ENCODE measurements at places on chromosomes 7 and 10.
A peak's percentile ranks its signal among the peaks of the same experiment; 100 is the strongest.

DNA sequence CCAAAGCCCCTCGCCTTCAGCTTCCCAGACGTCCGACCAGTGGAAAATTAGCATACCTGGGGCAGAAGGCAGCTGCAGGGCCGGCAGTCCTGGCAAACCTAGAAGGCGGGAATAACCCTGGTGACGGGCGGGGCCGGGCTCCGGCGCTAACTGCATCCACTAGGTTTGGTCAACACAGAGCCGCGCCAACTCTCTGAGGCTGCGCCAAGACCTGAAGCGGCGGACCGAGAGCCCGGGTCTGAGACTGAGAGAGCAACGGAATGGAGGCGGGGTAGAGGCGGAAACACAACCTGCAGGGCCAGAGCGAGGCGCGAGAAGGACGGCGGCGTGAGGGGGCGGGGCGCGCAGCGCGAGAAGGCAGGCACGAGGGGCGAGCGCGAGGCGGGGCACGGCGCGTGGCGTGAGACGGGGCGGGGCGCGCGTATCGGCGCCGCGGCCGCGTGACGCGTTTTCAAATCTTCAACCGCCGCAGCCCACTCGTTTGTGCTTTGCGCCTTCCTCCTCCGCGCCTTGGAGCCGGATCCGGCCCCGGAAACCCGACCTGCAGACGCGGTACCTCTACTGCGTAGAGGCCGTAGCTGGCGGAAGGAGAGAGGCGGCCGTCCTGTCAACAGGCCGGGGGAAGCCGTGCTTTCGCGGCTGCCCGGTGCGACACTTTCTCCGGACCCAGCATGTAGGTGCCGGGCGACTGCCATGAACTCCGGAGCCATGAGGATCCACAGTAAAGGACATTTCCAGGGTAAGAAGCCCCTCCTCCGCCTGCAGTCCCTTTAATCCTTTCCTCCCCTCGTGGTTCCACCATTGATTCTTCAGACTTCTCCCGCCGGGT is at the start of the genes DBF4 and SLC25A40:
DBF4 (plus strand) TSS at position 454 of the 829 bp plus-strand sequence; CDS start at position 694, 240 bp downstream.
SLC25A40 (minus strand) TSS at position 321 of the 829 bp plus-strand sequence. CDS start 17,633 bp downstream, outside the sequence.
- peak; percentile 99 for DNase-seq

DNA sequence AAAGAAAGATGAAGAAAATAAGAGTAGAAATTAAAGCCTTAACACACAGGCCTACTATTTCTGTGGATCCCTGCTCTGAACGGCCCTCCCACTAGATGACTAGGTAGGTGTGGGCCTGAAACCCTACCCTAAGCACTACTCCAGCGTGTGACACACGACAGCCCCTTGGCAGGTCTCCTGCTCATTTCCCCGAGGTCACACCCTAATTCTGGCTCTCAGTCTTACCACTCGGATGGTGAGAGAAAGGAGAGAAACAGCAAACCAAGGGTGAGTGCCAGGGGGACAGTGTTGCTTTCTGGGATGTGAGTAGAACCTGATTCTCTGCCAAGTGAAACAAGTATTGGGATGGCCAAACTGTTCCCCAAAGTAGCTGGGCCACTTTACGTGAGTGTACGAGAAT is 12.1 kb downstream of the GALNTL5 start:
- DNase-seq, result no peak

DNA sequence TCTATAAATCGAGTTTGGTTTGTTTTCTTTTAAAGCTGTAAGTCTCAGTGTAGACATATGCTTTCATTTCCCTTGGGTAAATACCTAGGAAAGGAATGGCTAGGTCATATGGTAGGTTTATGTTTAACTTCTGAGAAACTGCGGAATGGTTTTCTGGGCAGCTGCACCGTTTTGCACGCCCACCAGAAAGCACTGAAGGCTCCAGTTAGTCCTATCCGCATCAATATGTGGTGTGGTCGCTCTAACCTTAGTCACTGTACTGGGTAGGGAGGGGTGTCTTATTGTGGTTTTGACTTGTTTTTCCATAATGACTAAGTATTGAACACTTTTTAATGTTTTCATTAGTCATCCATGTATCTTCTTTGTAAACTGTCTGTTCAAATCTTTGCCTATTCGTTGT is 279.5 kb upstream of the AKR1E2 start:
- no peak for DNase-seq

DNA sequence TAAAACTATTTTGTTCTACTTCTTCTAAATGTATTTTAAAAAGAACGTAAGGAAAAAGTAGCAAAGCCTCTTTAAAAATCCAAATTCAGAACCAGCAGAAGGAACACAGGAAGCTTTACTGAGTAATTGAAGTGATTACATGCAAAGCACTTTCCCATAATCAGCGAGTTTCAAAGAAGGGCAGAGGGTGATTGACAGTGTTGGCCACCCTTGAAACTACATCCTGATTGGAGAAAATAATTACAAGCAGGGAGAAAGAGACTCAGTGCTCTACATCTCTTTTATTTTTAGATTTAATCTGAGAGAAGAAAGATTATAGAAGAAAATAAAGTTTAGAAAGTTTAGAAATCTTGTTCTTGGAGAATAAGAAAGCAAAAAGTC is 20.3 kb upstream of the HGF start:
- DNase-seq, result no peak

- DNase-seq, result no peak
These were observed 327.3 kb downstream of the PHTF2 start for GRCh38 chr7:78125884-78126283.

DNA sequence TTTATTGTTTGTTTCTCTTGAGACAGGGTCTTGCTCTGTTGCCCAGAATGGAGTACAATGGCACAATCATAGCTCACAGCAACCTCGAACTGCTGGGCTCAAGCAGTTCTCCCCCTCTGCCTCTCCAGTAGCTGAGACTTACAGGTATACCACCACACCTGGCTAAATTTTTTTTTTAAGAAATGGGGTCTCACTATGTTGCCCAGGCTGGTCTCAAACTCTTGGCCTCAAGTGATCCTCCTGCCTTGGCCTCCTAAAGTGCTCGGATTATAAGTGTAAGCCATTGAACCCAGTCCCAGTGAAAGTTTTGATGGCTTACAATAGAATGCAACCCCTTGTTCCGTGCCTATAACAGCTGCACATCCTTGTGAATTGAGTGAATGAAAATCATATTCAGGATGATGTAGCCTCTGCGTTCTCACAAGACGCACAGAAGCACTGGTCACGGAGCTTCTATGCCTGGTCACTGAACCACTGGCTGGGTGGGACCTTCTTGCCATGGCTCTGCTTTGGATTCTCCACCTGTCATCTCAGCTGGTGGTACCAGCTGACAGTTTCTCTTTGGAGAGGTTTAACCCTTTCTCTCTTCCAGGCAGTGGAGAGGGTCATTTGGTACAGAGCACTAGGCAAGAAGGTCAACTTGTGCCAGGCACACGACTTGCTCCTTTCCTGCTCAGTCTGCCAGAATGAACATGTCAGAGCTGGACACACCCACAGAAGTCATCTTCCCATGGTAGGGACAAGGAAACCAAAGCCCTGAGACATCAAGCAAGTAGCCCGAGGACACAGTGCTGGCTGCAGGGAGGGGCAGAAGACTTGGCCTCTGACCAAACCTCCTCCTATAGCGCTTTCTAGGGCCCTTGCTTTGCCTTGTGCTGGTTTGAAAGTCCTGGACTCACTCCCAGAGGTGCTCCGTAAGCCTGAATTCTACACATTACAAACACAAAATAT is 89.6 kb downstream of the ATXN7L1 start:
- DNase-seq, result no peak

DNA sequence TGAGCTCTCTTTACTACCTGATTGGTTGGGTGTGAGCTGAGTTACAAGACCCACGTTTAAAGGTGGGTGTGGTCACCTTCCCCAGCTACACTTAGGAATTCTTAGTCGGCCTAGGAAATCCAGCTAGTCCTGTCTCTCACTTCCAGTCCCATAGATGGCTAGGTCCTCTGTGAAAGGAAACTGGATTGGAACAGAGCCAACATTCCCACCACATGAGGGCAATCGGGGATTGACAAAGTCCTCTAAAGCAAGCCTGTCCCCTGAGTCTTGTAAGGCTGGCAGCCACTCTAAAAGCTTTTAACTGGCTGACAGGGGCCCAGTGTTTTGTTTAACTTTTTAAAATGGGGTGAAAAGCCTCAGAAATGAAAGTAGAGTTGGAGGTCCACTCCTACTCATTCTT is 15.1 kb upstream of the CROT start:
- no peak for DNase-seq

DNA sequence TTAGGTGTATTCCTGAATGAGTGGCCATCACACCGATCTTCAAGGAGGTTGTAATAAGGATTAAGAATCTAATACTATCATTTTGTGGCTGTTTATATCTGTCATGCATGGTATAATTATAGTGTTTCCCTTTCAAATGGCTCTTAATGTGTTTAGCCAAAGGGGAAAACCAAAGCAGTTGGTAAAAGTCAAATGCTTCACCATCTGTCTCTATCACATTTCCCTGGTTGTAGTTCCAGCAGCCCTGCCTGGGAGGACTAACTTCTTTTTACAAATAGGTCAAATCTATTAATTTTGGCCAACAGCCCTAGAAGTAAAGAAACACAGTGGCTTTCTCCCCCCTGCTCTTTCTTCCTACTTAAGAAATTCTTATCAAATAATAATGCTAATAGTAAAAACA is 56.7 kb downstream of the ZNF365 start:
- no peak for DNase-seq

- no peak for DNase-seq
These were observed 1.3 kb downstream of the CHST12 start for GRCh38 chr7:2404714-2405119.

DNA sequence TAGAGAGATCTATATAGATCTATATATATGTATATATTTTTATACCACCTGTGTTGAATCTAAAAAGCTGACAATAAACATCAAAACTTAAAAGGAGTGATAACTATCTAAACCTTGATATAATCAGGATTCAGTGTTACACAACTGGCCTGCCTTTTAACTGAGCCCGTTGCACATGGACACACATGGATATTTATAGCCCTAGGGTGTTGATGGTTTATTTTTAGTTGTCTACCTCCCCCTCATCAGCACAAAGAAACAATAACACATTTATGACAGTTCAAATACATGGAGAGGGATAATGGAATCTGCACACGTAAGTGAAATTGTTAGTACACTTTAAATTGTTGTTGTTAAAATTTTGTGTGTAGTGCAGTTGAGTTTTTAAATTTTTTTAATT is 336.9 kb downstream of the ZNF248 start:
- no peak for DNase-seq

DNA sequence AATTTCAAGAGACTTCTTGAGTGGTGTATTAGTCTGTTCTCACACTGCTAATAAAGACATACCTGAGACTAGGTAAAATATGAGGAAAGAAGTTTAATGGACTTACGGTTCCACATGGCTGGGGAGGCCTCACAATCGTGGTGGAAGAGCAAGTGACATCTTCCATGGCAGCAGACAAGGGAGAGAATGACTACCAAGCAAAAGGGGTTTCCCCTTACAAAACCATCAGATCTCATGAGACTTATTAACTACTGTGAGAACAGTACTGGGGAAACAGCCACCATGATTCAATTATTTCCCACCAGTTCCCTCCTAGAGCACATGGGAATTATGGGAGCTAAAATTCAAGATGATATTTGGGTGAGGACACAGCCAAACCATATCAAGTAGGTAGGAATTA is 150.5 kb downstream of the PCDH15 start:
- DNase-seq, result no peak

- no peak for DNase-seq
These were observed 20.6 kb downstream of the UBTD1 start for GRCh38 chr10:97519342-97519741.

GRCh38 chr7:53743697-53744402 is 708.4 kb downstream of the POM121L12 start:
- no peak for DNase-seq

GRCh38 chr7:38463277-38464225 is 167.6 kb downstream of the AMPH start:
- DNase-seq, result no peak

- DNase-seq, result peak; percentile 26
These were observed 26.5 kb upstream of the CNTNAP2 start for GRCh38 chr7:146090023-146090645.

GRCh38 chr7:158447151-158447505 is 140.5 kb downstream of the PTPRN2 start:
- no peak for DNase-seq

- DNase-seq, result no peak
These were observed 75.7 kb upstream of the SFMBT2 start for GRCh38 chr10:7486528-7486927.

DNA sequence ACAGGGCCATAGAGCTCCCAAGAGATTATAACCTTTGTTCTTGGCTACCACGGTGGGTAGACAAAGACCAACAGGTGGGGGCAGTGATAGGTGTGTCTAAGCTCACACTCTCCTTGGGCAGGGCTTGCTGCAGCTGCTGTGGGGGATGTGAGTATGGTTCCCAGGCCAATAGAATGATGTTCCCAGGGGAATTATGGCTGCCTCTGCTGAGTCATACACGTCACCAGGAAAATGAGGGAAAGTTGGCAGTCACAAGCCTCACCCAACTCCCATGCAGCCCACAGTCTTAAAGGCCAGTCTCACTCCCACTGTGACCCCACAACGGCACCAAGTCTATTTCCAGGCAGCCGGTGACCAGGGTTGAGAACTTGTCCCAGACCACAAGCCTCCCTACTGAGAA is 453.4 kb upstream of the PODXL start:
- no peak for DNase-seq

DNA sequence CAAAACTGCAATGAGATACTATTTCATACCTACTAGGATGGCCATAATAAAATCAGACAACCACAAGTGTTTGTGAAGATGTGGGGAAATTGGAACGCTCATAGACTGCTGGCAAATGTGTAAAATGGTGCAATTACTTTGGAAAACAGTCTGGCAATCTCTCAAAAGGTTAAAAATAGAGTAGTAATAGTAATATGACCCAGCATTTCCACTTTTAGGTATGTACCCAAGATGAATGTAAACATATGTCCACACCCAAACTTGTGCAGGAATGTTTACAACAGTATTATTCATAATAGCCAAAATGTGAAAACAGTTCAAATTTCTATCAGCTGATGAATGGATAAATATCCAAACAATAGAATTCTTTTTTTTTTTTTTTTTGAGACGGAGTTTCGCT is 731.6 kb upstream of the ANKRD30A start:
- DNase-seq, result no peak

DNA sequence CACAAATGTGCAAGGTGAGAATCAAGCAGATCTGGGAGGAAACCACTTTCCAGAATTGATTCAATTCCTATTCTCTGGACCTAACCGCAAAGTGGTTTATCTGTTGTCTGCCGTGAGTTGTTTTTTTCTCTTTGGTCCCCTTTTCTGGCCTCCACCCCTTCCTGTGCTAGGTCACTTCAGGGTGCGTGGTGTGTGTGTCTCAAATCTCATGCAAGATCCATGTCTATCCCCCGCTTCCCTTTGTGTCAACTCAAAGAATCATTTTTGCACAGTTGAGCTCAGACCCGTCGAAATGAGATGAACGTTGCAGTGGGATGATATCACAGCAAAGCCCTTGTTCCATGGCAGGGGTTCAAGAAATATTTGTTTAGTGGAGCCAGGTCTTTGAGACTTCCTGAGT is 184.5 kb downstream of the GATA3 start:
- DNase-seq, result no peak

All from NCI-H526 treated with DMSO at 0.1 percent for 48 hours (cell line).